Cerebellar cortex (tissue), 1 donor: ENCODE measurements at places on chromosomes 3 and 15.

- no peak for DNase-seq
Measured at GRCh38 chr3:168088106-168088720, 7.5 kb downstream of the GOLIM4 start.

DNA sequence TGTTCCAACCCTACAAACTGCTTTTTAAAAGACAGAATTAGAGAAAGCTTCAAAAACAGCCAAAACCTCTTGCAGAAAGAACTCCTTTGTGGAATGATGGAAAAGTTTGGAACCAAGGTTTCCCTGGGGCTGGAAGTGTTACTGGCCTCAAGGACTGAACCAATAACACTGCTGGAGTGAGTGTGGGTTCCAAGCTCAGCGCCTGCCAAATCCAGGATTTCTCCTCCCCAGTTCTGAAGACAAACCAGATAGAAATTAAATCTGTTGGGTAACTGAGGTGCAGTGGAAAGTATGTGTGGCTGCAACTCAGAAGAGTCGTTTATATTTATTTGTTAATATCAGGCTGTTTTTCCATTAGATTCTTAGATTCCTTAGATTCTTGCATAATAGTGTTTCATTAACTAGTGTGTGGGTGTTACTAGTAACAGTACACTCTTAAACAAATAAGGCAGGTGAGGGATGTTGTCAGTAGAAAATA lies 66.5 kb upstream of the FNDC3B start:
- no peak for DNase-seq

- DNase-seq = no peak
Measured at GRCh38 chr3:192077795-192078497, 617.0 kb downstream of the PYDC2 start.

DNA sequence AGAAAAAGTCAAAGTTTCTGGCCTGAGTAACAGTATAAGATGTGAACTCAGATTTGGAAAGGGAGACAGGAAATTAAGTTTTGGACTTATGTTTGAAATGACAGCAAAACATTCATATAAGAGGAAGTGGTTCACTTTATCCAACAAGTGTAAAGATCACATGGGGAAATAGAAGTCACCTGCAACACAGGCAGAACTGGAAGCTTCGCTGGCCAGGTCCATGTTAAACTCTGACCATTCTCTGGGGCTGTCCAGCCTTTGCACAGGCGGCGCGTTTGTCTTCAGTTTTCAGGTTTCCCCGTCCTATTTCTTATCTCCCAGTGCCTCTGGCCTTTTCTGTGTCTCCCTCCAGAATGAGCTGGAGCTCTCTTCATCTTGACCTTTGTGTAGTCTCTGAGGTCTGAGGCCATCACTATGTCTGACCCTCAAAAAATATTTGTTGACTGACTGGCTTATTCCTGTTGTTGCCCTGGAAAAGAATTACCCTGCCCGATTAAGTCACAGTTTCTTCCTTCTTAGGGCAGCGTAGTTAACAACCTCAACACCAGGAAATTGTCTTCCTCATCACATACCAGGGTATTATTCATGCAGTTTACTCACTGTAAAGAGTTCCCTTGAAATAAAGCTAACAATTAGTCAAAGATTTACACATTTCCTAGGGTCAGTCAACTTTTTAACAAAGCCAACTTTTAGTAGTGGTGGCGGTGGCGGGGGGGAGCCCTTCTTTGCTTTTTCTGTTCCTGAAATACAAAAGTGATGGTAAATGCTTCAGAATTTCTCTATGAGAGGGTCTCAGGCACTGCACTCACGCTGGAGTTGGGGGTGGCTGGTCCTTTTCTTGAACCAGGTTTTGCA lies 959 bp upstream of the RASA2 start:
- peak; percentile 14 for DNase-seq

GRCh38 chr3:113626503-113627371 lies 69.7 kb downstream of the USF3 start:
- peak; percentile 83 for DNase-seq

- no peak for DNase-seq
Measured at GRCh38 chr15:57741089-57741488, 34.6 kb downstream of the POLR2M start.

- no peak for DNase-seq
Measured at GRCh38 chr3:46959161-46959511, 17.4 kb downstream of the CCDC12 start.

GRCh38 chr3:59749291-59749690 lies 699.5 kb upstream of the CFAP20DC start:
- no peak for DNase-seq

GRCh38 chr15:97085731-97086130 lies 755.2 kb downstream of the NR2F2 start:
- no peak for DNase-seq

- DNase-seq = no peak
Measured at GRCh38 chr3:78668302-78668701, 1099.5 kb downstream of the ROBO1 start.

DNA sequence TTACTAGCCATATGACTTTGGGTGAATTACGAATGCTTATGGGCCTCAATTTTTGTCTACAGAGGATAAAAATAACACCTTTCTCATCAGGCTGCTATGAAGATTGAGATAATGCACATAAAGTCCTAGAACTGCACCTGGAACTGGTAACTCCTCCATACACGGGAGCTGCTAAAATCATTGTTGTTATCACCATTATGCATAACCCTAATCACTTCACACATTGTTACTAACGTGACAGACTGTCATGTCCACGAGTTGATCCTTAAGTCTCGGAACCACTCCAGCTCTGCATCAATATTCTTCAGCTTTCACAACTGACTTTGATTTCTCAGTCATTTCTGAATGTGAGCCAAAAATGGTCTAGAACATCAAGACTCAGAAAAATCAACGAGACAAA lies 64.1 kb downstream of the RFTN1 start:
- DNase-seq = no peak
